NCI-H1417 treated with DMSO at 0.1 percent for 48 hours (cell line): ENCODE measurements at places on chromosomes 2 and 18.
A peak's percentile ranks its signal among the peaks of the same experiment; 100 is the strongest.

DNA sequence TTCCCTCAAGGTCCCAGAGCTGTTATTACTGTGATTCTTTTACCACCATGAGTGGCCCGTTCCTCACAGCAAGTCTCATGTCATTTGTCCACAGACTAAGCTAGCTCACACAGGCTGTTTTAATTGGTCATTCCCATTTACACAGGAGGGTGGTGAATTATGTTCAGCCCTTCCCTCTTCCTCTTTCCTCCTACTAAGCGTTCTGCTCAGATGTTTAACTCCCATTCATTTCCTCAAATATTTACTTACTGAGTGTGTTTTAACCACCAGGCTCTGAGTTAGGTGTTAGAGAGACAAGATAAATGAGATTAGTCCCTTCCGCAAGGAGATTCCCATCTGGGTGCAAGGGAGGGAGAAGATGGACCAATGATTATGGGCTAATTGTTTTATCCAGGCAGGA is 403.6 kb upstream of the ACVR2A start:
- no peak for DNase-seq

DNA sequence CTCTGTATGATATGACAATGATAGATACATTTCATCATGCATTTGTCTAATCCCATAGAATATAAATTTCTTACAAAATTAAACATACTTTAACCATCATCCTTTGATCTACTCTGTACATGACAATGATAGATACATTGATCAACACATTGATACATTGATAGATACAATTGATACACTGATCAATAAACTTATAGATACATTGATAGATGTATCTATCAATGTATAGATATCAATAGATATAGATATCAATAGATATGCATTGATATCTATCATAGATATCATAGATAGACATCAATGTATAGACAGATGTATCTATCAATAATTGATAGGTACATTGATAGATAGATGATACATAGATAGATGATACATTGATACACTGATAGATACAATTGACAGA is 105.4 kb downstream of the DYM start:
- no peak for DNase-seq

GRCh38 chr2:144003460-144004075 is 516.4 kb downstream of the ZEB2 start:
- no peak for DNase-seq

- no peak for DNase-seq
These were observed 65.6 kb downstream of the CYB5A start for GRCh38 chr18:74226156-74226555.

DNA sequence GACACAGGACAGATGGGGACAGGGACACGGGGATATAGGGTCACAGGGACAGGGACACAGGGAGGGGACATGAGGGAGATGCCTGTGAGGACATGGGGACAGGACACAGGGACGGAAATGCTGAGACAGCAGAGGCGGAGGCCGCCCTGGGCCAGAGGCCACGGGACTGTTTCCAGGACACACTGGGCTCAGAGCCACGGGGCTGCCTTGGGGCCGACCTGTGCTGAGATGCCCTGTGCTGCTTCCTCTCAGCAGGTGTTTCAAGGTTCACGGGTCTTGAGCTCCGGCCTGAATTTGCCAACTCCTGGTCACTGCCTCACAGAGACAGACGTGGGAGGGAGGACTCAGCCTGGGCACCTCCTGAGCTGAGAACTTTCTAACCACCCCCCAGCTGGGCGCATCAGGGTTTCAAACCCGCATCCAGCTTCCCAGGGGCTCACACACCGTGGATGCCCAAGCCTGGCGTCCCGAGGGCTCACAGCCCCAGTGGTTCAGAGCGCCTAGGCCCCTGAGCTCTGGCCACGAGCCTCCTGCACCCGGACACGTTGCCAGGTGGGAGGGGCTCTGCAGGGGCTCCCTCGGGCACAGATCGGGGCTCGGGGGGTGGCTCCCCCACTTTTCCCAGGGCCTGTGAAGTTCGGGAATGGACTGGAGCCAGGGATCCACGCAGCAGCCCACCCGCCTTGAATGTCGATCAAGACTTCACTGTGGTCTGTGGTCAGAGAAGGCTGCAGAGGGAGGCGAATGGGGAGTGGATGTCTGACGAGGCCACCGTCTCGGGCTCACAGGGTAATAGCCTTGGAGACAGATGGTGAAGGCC is 64.1 kb downstream of the SLC66A2 start:
- DNase-seq = no peak

DNA sequence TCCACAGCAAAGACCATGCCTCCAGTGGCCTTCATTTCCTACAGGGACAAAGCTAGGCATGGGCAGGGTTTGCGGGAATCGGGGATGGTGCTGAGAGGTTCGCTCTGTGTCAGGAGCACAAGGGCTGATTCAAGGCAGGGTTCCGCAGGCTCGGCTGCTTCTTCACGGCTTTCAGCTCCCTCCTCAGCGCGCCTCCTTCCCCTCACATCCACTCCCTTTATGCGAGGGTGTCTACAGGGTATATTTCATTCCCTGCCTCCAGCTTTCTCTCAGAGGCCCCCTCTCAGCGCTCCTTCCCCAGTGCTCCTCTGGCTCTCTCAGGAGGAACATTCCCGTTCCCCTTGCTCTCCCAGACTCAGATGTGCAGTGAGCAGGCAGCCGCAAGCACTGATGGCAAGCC is 78.7 kb upstream of the ASB18 start:
- DNase-seq = no peak

- peak; percentile 98 for DNase-seq
These were observed 114.4 kb upstream of the NOL4 start for GRCh38 chr18:34339155-34339554.

DNA sequence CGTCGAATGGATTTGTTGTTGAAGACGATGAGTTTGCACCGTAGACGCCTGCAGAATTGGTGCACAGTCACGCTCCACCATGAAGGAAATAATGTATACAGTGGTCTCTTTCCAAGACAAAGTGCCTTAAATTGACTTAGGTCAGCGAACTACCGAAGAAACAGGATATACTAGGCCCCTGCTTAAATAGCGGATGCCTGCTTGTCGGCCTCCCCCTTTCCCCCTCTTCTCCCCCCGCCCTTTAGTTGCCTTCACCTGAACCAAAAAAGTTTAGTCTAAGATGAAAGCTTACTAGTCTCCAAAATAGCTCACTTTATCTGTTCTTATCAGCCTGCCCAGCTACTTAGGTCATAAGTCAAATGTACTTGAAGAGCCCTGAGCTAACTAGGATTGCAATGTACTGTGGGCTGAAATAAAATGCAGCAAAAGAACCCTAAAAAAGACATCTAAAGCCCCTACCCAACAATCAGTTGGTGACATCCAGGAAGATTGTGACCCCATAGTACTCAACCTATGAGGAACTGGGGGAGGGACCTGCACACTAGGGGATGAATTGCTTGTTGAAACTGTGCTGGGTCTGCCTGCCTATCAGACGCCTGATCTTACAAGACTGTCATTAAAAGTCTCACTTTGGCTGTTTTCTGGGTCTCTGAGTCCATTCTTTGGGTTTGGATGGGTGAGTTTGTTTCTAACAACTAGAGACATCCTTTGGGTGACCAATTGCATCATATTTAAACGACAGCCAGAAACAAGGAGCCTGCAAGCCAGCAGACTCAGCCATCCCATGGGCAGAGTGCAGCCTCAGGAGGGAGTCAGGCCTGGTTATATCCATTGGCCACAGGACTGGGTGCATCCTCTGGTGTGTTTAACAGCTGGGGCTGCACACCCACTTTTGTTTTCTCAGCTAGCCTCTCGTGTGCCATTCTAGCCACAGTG is 14.5 kb downstream of the ACOXL start:
- DNase-seq = no peak

- DNase-seq = no peak
These were observed 33.4 kb upstream of the VPS54 start for GRCh38 chr2:64052463-64053241.

DNA sequence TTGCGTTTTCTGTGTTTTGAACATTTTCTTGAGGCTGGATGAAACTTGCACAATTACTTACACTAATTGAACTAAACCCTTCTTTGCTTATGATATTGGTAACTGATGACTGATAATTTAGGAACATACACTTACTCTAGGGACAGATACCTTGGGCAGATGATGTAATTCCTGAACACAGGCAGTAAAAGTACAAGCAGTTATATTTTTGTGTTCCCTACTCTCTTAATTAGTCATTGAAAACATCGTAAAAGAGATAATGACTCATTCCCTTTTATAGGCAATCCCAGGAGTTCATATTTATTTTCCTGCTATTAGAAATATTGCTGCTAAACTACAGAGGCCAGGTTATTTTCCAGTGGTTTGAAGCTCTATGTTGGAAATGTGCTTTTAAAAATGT is 46.4 kb downstream of the CCDC85A start:
- no peak for DNase-seq

GRCh38 chr2:55780697-55781096 is 87.1 kb upstream of the PNPT1 start:
- DNase-seq = no peak
